ENCODE measurements at places on chromosomes 4 and X.
A peak's percentile ranks its signal among the peaks of the same experiment; 100 is the strongest.

- no peak overlapping the region for H3K27ac ChIP-seq
- no peak for DNase-seq
- no peaks in the 10 kb centered on the region for H3K4me1 ChIP-seq
- no peak overlapping the region for H3K4me3 ChIP-seq
- H3K27me3 ChIP-seq = peaks cover 2% of the 10 kb centered on the region
These were observed 58.2 kb downstream of the CXXC4 start for GRCh38 chr4:104436542-104436941.

DNA sequence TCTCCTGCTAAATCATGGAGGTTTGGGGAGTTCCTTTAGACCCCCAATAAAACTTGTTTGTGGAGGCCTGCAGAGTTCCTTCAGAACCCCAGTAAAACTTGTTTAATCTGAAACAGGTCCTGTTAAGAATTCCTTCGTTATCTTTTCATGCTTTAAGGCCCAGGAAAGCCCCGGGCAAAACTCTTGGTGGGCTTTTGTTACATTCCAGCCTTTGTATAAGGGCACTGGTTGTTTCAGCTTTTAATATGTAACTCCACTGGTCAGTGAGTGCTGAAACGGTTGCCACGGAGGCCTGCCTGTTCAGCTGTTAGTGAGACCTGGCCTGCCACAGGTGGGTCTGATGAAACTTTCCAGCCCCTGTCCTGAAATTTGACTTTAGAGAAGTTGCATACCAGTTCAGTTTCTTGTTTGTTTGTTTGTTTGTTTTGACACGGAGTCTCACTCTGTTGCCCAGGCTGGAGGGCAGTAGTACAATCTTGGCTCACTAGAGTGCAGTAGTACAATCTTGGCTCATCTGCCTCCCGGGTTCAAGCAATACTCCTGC lies 12.4 kb upstream of the DHRSX start:
- H3K27ac ChIP-seq = peak overlapping the region; percentile 68
- H3K4me1 ChIP-seq = no peaks in the 10 kb centered on the region
- no peaks in the 10 kb centered on the region for H3K27me3 ChIP-seq
- H3K4me3 ChIP-seq = no peak overlapping the region

DNA sequence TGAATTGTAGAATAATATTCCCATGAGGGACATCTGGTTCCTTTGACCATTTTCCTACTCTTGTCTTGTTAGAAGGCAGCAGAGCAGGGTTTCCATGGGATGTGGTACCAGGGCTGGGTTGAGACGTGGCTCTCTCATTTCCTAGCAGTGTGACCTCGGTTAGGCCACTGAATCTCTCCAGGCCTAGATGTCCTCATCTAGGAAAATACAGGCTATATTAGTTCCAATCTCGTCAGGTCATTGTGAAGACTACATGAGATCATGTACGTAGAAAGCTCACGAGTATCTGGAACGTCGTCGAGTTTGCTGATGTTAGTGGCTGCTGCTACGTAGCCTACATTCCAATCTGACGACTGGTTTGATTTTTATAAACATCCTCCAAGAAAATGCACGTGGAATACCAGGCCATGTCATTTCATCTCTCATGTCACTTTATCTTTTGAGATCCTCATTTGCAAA lies 278.2 kb upstream of the GATB start:
- no peak overlapping the region for H3K27ac ChIP-seq
- no peak for DNase-seq
- H3K4me3 ChIP-seq = no peak overlapping the region
- H3K27me3 ChIP-seq = peaks cover 7% of the 10 kb centered on the region
- peaks cover 8% of the 10 kb centered on the region for H3K36me3 ChIP-seq

DNA sequence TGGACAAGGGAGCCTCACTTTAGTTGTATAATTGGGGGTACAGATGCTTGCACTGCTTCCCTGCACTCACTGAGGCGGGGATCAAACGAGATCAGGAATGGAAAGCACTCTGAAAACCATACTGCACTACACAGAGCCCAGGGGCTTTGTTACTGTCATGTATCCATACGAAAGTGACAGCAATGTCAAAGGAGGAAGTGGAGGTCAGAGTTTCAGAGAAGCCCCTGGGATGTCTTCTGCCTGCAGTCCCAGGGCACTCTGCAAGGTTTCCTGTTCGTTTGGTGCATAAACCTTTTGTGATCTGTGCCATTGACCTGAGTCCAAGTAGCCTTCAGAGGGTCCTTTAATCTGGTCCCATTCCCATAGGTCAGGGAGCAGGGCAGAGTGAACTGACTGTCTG lies 31.2 kb downstream of the RNF175 start:
- H3K27ac ChIP-seq = no peak overlapping the region
- H3K36me3 ChIP-seq = no peaks in the 10 kb centered on the region
- peaks cover 3% of the 10 kb centered on the region for H3K27me3 ChIP-seq
- no peak overlapping the region for H3K4me3 ChIP-seq
- no peak for DNase-seq

GRCh38 chr4:20219521-20219920 lies 32.2 kb upstream of the SLIT2 start:
- no peaks in the 10 kb centered on the region for H3K4me1 ChIP-seq
- H3K4me3 ChIP-seq = no peak overlapping the region
- no peak for DNase-seq

GRCh38 chr4:74117024-74117534 lies 18.1 kb upstream of the CXCL2 start:
- no peaks in the 10 kb centered on the region for H3K36me3 ChIP-seq
- H3K27ac ChIP-seq = peak overlapping the region; percentile 46
- H3K4me3 ChIP-seq = peak overlapping the region; percentile 1

DNA sequence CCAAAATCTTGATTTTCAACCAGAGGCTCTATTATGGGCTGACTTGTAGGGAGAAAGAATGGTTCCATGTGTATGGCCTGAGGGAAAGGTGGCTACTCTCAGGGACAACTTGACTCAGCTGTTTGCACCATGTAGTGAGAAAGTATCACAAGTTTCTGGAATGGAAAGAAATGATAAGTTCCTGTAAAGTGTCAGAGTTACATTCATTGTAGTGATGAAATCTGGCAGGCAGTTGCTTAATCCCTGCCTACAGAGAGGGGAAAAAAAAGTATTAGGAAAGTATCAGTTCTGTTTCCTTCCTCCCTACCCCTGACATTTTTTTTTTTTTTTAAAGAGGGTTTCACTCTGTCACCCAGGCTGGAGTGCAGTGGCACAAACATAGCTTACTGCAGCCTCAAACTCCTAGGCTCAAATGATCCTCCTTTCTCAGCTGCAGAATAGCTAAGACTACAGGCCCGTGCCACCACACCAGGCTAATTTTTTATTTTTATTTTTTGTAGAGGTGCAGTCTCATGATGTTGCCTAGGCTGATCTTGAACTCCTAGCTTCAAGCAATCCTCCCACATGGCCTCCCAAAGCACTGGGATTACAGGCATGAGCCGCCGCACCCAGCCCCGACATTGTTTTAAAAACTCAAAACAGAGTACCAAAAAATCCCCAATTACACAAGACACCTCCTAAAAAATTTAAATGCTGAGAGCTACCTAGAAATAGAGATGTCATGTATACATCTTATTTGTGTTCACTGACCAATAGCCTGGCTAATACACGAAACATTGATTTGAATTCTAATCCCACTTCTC lies 4.8 kb upstream of the FBXL5 start:
- peaks cover 7% of the 10 kb centered on the region for H3K36me3 ChIP-seq
- DNase-seq = no peak
- peaks cover 4% of the 10 kb centered on the region for H3K4me1 ChIP-seq
- H3K27ac ChIP-seq = peak overlapping the region; percentile 86

- peak overlapping the region; percentile 51 for H3K4me3 ChIP-seq
- DNase-seq = no peak
- no peaks in the 10 kb centered on the region for H3K4me1 ChIP-seq
- no peak overlapping the region for H3K27ac ChIP-seq
- H3K36me3 ChIP-seq = no peaks in the 10 kb centered on the region
These were observed 85.7 kb upstream of the TENT5D start for GRCh38 chrX:80334583-80334982.

DNA sequence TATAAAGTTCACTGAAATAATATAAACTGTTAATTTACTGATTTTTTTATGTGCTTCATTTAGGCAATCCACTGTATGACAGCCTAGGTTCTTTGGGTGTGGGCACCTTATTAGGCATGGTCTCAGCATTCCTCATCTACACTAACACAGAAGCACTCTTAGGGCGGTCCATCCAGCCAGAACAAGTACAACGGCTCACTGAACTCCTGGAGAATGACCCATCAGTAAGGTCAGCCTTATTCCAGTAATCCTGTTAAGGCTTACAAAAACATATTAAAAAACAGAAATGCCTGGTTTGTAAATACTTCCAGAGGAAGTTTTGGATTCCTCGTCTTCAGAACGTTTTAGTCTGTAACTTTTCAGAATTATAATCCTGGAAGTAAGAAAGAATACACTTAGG lies 80.1 kb downstream of the SLC30A9 start:
- no peak overlapping the region for H3K27ac ChIP-seq
- no peak overlapping the region for H3K4me3 ChIP-seq
- DNase-seq = no peak
- H3K27me3 ChIP-seq = no peaks in the 10 kb centered on the region
- no peaks in the 10 kb centered on the region for H3K4me1 ChIP-seq
- peaks cover 13% of the 10 kb centered on the region for H3K36me3 ChIP-seq

- no peak overlapping the region for H3K4me3 ChIP-seq
- no peak overlapping the region for H3K27ac ChIP-seq
- no peak for DNase-seq
- no peaks in the 10 kb centered on the region for H3K27me3 ChIP-seq
- peaks cover 9% of the 10 kb centered on the region for H3K4me1 ChIP-seq
These were observed 21.8 kb downstream of the FHL1 start for GRCh38 chrX:136168929-136169735.

DNA sequence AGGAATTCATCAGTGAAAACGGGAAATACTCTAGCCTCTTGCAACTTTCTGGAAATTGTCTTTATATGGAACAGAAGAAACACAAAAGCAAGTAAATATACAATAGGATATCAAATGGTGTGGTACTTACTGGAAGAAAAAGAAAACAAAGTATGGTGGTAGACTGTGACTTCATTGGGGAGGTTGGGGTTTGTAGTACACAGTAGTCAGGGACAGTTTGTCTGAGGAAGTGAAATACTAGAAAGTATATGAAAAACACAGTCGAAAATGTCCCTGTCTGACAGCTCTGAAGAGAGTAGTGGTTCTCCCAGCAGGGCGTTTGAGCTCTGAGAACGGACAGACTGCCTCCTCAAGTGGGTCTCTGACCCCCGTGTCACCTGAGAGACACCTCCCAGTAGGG lies 390.0 kb upstream of the NWD2 start:
- no peaks in the 10 kb centered on the region for H3K36me3 ChIP-seq
- DNase-seq = no peak
- H3K27me3 ChIP-seq = peaks cover 3% of the 10 kb centered on the region
- H3K4me1 ChIP-seq = no peaks in the 10 kb centered on the region

- no peak overlapping the region for H3K4me3 ChIP-seq
- no peaks in the 10 kb centered on the region for H3K36me3 ChIP-seq
- no peaks in the 10 kb centered on the region for H3K4me1 ChIP-seq
- no peaks in the 10 kb centered on the region for H3K27me3 ChIP-seq
These were observed 106.2 kb downstream of the FAM9B start for GRCh38 chrX:8927701-8928100.

All from type B pancreatic cell (in vitro differentiated cells).